ENCODE measurements at places on chromosomes 6 and 20.

DNA sequence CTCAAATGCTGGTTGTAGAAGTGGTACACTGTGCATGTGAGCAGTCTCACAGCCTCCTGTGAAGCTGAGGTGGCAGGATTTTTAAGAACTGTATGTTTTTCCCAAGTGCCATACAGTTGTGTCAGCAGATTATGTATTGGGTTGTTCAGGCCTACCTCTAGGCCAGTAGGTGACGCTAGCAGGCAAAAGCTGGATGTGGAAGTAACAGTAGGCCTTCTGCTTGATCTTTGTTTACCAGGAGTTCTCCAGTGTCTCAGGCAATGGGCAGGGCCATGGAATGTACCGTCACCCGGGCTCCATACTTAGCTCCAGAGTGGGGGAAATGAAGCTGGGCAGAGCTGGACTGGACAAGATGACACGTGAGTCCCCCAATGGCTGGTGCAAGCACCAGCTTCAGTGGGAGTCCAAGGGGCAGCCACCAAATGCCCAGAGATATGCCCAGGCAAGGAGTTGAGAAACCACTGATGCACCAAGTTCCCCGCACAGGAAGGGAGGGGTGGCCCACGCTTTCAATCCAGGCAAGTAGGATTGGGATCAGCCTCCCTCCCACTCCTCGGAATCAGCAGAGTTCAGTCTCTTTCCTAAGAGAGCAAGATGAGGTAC, 289.7 kb downstream of the HTR1B start:
- DNase-seq = no peak

DNA sequence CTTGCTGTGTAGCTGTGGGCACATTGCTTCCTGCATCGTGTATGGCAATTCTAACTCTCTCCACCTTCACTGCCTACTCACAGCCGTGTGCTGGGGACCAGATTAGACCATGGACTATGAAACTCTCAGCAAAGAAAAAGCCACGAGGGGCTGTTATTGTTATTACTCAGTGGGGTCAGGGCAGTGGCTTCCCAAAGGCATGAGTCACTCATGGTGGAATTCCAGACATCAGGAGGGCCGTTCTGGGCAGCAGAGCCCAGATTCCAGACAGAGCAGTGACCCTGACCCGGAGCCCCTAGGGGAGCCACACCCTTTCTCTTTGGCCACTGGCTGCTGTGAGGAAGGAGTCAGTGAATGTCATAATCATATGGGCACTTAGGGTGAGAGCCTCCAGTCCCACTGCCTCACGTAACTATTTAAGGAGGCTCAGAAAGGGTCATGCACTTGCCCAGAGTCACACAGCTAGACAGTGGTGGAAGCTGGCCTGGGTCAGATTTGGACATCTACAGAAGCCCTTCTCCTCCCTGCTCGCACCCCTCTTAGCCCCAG, 22.2 kb upstream of the CCN5 start:
- no peak for DNase-seq

GRCh38 chr6:132410830-132411229, 9.6 kb upstream of the MOXD1 start:
- no peak for DNase-seq

- DNase-seq = no peak
These were observed 51.2 kb downstream of the ORC3 start for GRCh38 chr6:87641065-87641692.

DNA sequence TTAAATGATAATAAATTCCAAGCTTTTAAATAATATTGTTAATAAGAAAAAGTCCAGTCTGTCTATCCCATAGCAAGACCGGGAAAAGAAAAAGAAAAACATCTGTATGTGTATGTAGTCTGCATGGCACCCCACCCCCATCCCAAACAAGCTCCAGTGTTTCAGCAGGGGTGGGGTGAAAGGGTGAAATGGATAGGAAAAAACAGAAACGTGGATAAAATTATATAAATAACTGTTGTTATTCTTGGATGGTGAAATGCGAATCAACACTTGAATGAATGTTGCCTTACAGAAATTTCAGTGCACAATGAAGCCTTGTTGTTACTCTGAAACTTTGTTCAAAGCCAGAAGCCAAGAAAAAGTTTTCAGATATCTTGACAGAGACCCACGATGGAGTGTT, 31.4 kb downstream of the HAO1 start:
- DNase-seq = no peak

GRCh38 chr20:8476021-8476420, 344.0 kb downstream of the PLCB1 start:
- no peak for DNase-seq

GRCh38 chr20:36862857-36863668, 12.9 kb upstream of the TLDC2 start:
- no peak for DNase-seq

DNA sequence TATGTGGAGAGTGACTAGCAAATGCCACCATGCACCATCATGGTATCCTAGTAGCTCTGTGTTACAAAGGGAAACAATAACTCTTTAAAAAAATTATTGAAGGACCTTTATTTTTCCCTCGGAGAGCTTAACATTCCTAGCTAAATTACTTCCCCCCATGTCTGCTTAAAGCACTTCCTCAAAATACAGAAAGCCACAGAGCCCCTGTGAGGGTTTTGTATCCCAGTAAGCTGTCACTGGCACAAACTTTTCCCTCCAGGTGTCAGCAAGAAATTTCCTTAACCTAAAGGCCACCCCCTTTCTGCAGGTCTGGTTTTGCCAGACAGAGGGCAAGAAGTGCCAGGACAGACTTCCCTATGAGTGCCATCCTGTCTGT, 340.0 kb upstream of the PRDM1 start:
- DNase-seq = no peak

- no peak for DNase-seq
These were observed 3.5 kb downstream of the SCML4 start for GRCh38 chr6:107820338-107821261.

DNA sequence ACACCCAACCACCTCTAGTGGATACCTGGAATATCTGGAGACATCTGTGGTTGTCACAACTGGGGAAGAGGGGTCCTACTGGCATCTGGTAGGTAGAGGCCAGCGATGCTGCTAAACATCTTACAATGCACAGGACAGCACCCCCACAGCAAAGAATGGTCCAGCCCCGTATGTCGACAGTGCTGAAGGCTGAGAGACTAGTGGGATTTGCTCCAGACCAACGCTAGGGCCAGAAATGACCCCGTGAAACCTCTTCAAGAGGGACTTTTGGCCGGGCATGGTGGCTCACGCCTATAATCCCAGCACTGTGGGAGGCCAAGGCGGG, 7.2 kb downstream of the PREX1 start:
- DNase-seq = no peak

GRCh38 chr20:46025376-46025783, 3.6 kb upstream of the SLC12A5 start:
- DNase-seq = no peak

DNA sequence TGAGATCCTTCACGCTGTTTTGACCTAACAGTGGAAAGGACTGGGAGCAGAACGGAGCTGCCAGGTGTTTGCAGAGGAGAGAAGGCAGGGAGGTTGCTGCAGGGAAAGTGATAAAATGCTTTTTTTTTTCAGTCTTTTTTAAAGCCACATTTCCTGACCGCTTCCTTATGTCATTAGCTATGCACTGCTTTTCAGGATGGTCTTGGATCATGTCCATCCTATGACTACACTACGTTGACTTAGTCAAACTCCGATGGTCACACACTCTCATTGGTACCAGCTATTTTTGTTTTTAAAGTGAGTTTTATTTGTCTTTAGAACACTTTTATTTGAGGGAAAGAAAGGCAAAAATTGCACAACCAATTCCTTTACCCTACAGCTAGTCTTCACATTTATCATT, 89.2 kb upstream of the EXOC2 start:
- no peak for DNase-seq

DNA sequence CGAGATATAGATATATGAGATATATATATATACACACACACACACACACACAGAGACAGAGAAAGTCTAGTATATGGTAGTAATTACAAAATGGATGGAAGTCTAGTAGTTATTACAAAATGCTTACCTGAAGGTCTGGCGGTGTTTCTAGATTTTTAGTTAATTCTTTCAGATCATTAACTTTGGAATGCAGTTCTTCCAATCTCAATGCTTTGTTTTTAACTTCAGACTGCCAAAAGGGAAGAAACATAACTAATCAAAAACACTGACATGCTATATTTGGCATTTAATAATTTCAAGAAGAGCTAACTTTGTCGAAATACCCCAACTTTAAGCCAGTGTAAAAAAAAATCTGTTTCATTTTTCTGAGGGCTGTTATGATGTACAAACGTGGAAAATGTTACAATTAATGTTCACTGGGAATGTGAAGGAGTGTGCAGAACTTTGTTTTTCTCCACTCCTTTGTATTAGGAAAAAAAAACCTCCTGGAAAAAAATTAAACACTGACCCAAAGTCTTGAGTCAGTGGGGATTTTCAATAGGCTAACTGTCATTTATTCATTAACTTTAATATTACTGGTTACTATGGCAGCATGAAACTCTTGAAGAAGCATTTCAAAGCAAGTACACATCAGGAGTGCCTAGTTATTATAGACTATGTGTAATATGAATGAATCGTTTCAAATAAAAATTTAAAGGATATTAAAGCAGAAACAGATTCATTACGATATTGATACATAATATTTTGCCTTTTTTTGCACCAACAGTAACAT, 232.9 kb downstream of the SYNE1 start:
- DNase-seq = no peak

DNA sequence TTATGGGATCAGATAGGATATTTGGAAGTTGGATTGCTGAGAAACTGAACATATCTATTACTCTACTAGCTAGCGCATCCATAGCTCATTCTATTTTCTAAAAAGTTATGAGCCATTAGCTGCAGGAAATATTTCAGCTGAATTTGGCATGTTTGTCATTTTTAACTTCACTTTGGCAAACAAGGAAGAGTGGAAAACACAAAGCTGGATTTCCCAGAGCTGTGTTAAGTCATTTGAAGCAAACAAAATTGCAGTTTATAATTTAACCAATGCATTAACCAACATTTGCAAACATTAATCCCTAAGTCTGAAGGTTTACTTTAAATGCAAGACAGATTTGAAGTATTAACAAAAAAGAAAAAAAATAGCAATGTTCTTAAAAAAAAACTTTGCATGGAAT, 1.2 kb downstream of the ALDH8A1 start:
- no peak for DNase-seq

- no peak for DNase-seq
These were observed 5.1 kb downstream of the SYNCRIP start for GRCh38 chr6:85637579-85637978.

- DNase-seq = peak; percentile 46
These were observed 780 bp upstream of the TAF4 start for GRCh38 chr20:62066339-62066982.

DNA sequence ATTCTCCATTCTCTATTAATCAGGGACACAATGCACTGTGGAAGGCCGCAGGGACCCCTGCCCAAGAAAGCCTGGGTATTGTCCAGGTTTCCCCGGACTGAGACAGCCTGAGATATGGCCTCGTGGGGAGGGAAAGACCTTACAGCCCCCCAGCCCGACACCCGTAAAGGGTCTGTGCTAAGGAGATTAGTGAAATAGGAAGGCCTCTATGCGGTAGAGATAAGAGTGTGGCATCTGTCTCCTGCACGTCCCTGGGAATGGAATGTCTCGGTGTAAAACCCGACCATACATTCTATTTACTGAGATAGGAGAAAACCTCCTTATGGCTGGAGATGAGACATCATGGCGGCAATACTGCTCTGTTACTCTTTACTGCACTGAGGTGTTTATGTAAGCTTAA, 15.7 kb upstream of the EIF2S2 start:
- DNase-seq = no peak

GRCh38 chr6:155943635-155944034, 488.0 kb upstream of the NOX3 start:
- no peak for DNase-seq

- DNase-seq = no peak
These were observed 106.8 kb upstream of the PREP start for GRCh38 chr6:105509506-105510331.

DNA sequence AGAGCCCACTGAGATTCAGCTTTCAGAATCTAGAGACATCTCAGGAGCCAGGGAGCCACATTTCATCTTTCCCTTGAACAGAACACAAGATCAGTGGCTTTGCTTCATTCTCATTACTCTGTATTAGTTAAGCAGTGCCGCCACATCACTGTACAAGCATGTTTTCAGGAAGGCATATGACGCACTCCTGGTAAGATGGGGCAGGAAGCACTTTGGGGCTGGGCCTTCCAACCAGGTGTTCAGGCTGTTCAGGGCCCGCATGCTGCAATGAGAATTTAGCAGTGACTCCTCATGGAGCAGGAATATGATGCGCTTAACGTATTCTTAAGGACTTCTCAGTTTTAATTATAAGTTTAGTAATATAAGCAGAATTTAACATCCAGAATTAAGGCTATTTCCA, 29.7 kb upstream of the GNRH2 start:
- no peak for DNase-seq

GRCh38 chr6:158405933-158406332, 93.7 kb downstream of the TULP4 start:
- DNase-seq = no peak

DNA sequence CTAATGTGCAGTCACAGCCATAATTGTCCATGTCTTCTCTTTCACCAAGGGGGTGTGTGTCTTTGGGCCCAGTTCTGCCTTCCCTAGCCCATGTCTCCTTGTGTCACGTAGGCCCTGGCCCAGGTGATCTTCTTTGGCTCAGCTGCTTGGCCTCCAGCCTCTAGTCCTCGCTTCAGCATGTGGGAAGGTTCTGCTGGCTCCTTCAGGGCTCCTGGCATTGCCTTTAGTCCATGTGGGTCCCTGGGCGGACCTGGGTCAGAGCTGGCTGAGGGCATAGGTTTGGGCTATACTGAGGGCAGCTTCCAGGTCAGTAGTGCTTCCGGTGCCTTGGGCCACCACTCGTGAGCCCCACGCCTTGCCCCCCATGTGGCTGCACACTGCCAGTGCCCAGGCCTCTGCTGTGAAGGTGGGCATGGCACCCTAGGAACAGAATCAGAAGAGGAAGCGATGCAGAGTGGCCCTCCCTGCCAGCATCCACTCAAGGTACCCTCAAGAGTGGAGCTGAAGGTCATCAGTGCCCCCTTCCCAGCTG, 12.8 kb downstream of the AARS2 start:
- no peak for DNase-seq

DNA sequence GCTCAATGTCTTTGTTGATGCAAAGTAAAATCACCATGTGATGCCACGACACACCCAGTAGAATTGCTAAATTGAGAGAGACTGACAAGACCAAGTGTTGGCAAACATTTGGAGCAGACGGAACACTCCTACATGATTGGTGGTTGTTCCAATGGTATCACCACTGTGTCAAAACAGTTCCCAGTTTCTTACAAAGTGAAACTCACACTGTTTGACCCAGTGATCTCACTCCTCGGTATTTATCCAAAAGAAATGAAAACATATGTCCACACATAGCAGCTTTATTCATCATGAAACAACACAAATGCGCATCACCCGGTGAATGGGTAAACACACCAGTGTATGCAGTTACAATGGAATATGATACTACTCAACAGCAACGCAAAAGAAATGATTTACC, 74.0 kb upstream of the SULF2 start:
- DNase-seq = no peak

- DNase-seq = no peak
These were observed 15.9 kb upstream of the ADGRF1 start for GRCh38 chr6:47057830-47058540.

- DNase-seq = no peak
These were observed 203.3 kb upstream of the PRDM1 start for GRCh38 chr6:105882828-105883227.

Data from stimulated activated CD4-positive, alpha-beta T cell treated with anti-CD3 and anti-CD28 coated beads, Interleukin-1b, Interleukin-23, amount 100 ng/mL, for 4 hours (primary cell).